ENCODE measurements at places on chromosomes 7 and 10. TPM values are rescaled to one million over a fixed set of nuclear protein-coding genes. Genes with fewer than 3 reads are reported as not detected.

PTPRN2 gene
- total RNA-seq = 3.0 TPM

DOCK1 gene
- 100 TPM for total RNA-seq

PEX1 gene
- total RNA-seq = 10.1 TPM

GIMAP1 gene
- total RNA-seq = not detected

DRGX gene
- not detected for total RNA-seq

PIP gene
- total RNA-seq = not detected

ZNF786 gene
- total RNA-seq = 3.6 TPM

STRA8 gene
- total RNA-seq = not detected

TOMM7 gene
- 456 TPM for total RNA-seq

OR6V1 gene
- total RNA-seq = not detected

NEUROD6 gene
- total RNA-seq = not detected

CREB5 gene
- total RNA-seq = 2.5 TPM

GRM3 gene
- total RNA-seq = not detected

SLC26A5 gene
- not detected for total RNA-seq

AKR1C1 gene
- total RNA-seq = 139 TPM

NANOS1 gene
- 0.12 TPM for total RNA-seq

ATRNL1 gene
- 0.23 TPM for total RNA-seq

OPN4 gene
- total RNA-seq = not detected

CYP26A1 gene
- 0.08 TPM for total RNA-seq

MYO3A gene
- not detected for total RNA-seq

GPNMB gene
- total RNA-seq = 507 TPM

TMEM184A gene
- not detected for total RNA-seq

NOS3 gene
- 0.53 TPM for total RNA-seq

POLR2J2 gene
- 2.0 TPM for total RNA-seq

PRF1 gene
- total RNA-seq = not detected

BICC1 gene
- total RNA-seq = 102 TPM

AOAH gene
- not detected for total RNA-seq

SPDYE9 gene
- not detected for total RNA-seq

ACBD7 gene
- total RNA-seq = 1.1 TPM

PRR15 gene
- total RNA-seq = 0.59 TPM

MAT1A gene
- not detected for total RNA-seq

CAMK2B gene
- 0.59 TPM for total RNA-seq

TMEM229A gene
- 0.23 TPM for total RNA-seq

PTPRE gene
- total RNA-seq = 0.90 TPM

CFTR gene
- not detected for total RNA-seq

BAZ1B gene
- total RNA-seq = 37.2 TPM

RELN gene
- 0.08 TPM for total RNA-seq

RSPH10B gene
- total RNA-seq = 0.12 TPM

CALCR gene
- not detected for total RNA-seq

FOXP2 gene
- 0.08 TPM for total RNA-seq

ADRA2A gene
- 2.9 TPM for total RNA-seq

TMEM209 gene
- total RNA-seq = 4.8 TPM

GOLGA7B gene
- total RNA-seq = not detected

OPALIN gene
- total RNA-seq = not detected

SLC26A3 gene
- not detected for total RNA-seq

PHYHIPL gene
- total RNA-seq = not detected

SPDYE5 gene
- 0.12 TPM for total RNA-seq

ASIC3 gene
- not detected for total RNA-seq

GNAI1 gene
- total RNA-seq = 35.8 TPM

CLCN1 gene
- not detected for total RNA-seq

RAMP3 gene
- total RNA-seq = not detected

SPDYE1 gene
- total RNA-seq = not detected

MMD2 gene
- not detected for total RNA-seq
